ENCODE measurements at places on chromosomes 5 and 9. TPM values are rescaled to one million over a fixed set of nuclear protein-coding genes. Genes with fewer than 3 reads are reported as not detected.

GRCh38 chr5:18299166-18299565 is 664.9 kb downstream of the TAF11L14 start:
- no peaks in the 10 kb centered on the region for H3K36me3 ChIP-seq
- no peak for DNase-seq
- no peaks in the 10 kb centered on the region for H3K4me1 ChIP-seq
- H3K4me3 ChIP-seq = no peak overlapping the region

The ADRB2 gene
- 7.7 TPM for total RNA-seq

GRCh38 chr5:115815006-115815692 is 1.3 kb downstream of the CDO1 start:
- no peak for DNase-seq
- no peaks in the 10 kb centered on the region for H3K36me3 ChIP-seq
- H3K4me3 ChIP-seq = peak overlapping the region; percentile 66
- H3K27ac ChIP-seq = peak overlapping the region; percentile 74
- peaks cover 12% of the 10 kb centered on the region for H3K4me1 ChIP-seq
- H3K27me3 ChIP-seq = no peaks in the 10 kb centered on the region

DNA sequence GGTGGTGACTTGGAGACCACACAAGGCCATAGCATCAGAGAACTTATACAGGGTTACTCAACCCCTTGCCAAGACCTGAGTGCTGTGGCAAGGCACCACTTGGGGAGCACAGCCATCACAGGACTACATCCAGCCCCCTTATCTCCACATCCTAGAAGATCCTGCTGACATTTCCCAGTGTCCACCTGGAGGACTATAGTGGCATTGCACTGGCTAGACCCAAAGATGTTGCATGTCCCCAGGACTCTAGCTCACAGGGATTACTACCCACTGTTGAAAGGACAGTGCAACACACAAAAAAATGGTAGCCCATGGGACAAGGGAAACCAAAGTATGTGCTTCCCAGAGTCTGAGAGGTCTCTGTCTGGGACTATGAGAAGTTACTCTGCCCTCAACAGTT is 411.1 kb upstream of the NUDT12 start:
- DNase-seq = no peak
- no peak overlapping the region for H3K4me3 ChIP-seq
- H3K36me3 ChIP-seq = no peaks in the 10 kb centered on the region
- H3K4me1 ChIP-seq = no peaks in the 10 kb centered on the region
- H3K27ac ChIP-seq = no peak overlapping the region

DNA sequence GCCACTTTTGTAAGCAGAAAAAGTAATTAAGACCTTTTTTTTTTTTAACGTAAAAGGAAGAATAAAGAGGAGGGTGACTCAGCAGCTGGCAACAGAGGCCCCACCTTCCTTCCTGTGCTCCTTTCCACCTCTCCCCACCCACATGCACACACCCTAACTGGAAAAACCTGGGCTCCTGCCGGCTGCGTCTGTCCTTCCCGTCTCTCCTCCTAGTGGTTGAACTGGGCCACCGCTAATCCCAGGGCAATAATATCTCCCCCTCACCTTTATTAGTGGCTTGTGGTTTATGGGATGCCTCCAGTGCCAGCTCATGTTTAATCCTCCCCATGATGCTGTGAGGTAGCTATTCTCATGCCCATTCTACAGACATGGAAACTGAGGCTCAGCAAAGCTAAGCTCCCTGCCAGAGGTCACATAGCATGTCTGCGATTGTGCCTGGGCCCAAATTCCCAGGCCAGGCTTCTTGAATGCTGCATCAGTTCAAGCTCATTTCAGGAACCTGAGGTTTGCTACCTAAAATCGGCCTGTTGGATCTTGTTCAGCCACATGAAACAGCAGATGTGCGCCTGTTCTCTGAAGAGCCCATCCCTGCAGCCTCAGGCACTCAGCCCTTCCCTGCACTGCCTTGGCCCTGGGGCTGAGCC is 60.9 kb upstream of the IL17B start:
- H3K27me3 ChIP-seq = no peaks in the 10 kb centered on the region
- H3K27ac ChIP-seq = peak overlapping the region; percentile 27
- DNase-seq = no peak

The IL13 gene
- not detected for total RNA-seq

GRCh38 chr9:126157826-126158587 is 168.6 kb upstream of the MVB12B start:
- no peak overlapping the region for H3K4me3 ChIP-seq
- no peak for DNase-seq
- no peaks in the 10 kb centered on the region for H3K36me3 ChIP-seq
- H3K4me1 ChIP-seq = no peaks in the 10 kb centered on the region
- no peaks in the 10 kb centered on the region for H3K27me3 ChIP-seq

GRCh38 chr9:18036422-18037187 is 437.3 kb upstream of the ADAMTSL1 start:
- no peak for DNase-seq
- H3K4me1 ChIP-seq = no peaks in the 10 kb centered on the region
- no peaks in the 10 kb centered on the region for H3K36me3 ChIP-seq
- H3K4me3 ChIP-seq = no peak overlapping the region
- no peak overlapping the region for H3K27ac ChIP-seq

DNA sequence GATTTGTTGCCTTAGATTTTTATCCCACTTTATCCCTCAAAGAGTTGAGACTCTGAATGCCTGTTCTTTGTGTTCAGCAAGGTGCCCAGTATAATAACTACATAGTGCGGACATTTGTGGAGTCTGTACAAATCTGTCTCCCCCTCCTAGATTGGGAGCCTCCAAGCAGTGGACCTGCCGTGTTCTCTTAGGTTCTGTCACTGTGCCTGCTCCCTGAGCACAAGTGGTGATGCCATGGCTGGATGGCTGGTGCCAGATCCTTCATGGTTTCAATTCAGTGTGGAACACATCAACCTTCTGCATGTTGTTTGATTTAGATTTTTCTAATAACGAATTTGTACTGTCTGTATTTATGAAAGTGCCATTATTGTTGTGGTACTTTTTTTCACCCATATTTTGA is 292.9 kb downstream of the CD180 start:
- no peaks in the 10 kb centered on the region for H3K36me3 ChIP-seq
- no peaks in the 10 kb centered on the region for H3K4me1 ChIP-seq
- DNase-seq = no peak
- H3K27me3 ChIP-seq = no peaks in the 10 kb centered on the region
- H3K4me3 ChIP-seq = no peak overlapping the region

Measured in right atrium auricular region (tissue), 2 donors.